B cell (primary cell): ENCODE measurements at places on chromosomes 5 and 9.

DNA sequence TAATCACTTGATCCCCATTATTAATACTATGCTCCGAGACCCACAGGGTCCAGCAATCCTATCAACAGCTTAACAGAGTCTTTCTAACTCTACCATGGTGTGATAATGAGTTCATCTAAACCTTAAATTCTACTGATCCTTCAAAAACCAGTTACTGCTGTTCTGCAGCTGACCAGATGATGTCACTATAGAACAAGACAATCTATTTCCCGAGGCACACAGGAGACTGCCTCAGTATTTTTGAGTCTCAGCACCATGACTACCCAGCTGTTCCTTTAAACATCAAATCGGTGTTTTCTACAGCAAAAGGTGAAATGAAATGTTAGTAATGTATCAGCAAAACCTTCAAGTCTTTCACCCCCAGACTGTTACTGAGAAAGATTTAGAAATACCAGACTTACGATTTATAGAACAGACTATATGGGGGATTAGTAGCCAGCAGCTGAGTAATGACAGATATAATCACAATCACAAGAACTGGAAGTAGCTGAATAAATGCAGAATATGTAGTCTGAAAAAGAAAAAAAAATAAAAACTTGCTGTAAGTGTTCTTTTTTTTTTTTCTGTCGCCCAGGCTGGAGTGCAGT is 16.9 kb downstream of the DNAJC18 start:
- DNase-seq = peak; percentile 80

- no peak for DNase-seq
Observed at GRCh38 chr9:72444435-72444834, 77.0 kb upstream of the TMC1 start.

- no peak for DNase-seq
Observed at GRCh38 chr5:90621848-90622247, 63.3 kb downstream of the ADGRV1 start.

- no peak for DNase-seq
Observed at GRCh38 chr9:138102246-138103051, 224.9 kb downstream of the CACNA1B start.

GRCh38 chr9:97365634-97366033 is 46.3 kb upstream of the TDRD7 start:
- DNase-seq = no peak

DNA sequence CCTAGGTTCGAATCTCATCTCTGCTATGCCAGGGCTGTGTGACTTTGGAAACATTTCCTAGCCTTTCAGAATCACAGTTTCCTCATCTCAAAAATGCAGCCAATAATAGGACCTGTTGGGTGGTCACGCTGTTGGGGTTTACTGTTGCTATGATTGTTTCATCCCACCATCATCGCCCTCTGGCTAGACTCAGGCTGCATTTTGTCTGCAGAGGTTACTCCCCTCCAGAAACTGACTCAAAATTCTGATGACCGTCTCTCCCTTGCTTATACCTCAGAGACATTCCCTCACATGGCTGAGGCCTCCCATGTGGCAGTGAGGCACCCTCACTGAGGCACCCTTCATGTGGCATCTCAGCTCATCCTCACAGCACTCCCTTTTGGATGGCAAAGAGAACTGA is 61.6 kb downstream of the COL27A1 start:
- no peak for DNase-seq

GRCh38 chr5:14250084-14250695 is 107.0 kb downstream of the TRIO start:
- DNase-seq = peak; percentile 35

GRCh38 chr5:127001621-127002296 is 28.6 kb downstream of the MARCHF3 start:
- no peak for DNase-seq

DNA sequence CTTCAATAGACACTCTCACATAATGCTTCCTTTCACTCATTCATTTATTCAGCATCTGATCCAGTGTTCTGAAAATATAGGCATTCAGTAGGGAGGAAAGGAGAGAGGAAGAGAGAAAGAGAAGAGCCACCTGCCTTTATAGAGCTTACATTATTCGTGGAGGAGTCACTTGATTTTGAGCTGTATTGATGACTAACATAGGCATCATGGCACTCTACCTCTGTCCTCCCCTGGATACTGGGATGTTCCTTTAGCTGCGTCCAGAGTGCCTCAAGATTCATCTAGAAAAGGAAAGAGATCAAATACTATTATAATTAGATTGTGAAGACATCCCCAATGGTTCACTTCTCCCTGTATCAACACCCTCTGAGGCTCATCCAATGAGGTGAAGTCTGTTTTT is 345.1 kb downstream of the SPATA31D1 start:
- DNase-seq = no peak

GRCh38 chr9:7782400-7783120 is 17.0 kb downstream of the DMAC1 start:
- DNase-seq = no peak

GRCh38 chr9:89038382-89039103 is 47.3 kb downstream of the S1PR3 start:
- no peak for DNase-seq

DNA sequence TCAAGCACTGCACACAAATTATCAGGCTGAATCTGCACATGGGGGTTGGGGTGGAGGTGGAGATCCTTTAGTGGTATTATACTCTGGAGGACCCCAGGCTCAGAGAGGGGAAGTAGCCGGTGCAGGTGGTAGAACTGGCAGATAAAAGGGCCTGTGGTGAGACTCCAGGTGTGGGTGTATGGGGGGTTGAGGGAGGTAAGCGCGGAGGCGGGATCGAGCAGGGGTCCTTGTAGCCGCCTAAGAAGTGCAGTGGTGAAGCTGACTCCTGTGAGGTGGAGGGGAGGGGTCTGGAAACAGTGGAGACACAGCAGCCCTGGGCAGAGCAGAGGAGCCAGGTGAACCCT is 841 bp downstream of the ACSL6 start:
- DNase-seq = peak; percentile 13

DNA sequence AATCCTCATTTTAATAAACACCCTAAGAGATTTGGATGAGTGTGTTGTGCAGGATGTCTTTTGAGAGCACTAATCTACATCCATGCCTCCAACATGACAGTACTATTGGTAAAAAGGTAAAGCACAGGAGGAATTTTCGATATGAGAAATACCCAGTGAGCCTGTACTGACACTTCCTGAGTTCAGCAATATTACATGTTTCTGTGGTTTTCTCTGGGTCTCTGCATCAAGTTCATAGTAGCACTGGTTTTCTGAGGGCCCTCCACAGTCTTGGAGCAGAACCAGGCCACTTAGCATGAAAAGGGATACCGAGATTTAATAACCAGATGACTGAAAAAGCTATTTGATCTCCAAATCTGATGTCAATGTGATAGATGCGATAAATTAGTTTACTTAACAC is 524.1 kb downstream of the TMEM38B start:
- DNase-seq = no peak

DNA sequence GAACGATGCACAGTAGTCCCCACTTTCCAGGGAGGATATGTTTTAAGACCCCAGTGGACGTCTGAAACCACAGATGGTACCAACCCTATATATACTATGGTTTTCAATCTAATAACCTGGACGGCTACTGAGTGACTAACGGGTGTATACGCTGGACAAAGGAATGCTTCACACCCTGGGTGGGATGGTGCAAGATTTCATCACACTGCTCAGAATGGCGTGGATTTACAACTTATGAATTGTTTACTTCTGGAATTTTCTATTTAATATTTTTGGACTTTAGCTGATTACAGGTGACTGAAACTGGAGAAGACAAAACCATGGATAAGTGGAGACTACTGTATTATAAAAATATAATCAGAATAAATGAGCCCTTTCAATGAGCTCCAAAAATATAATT is 147.6 kb upstream of the TRIM32 start:
- no peak for DNase-seq

GRCh38 chr5:135012033-135012588 is 21.9 kb downstream of the PITX1 start:
- DNase-seq = no peak

DNA sequence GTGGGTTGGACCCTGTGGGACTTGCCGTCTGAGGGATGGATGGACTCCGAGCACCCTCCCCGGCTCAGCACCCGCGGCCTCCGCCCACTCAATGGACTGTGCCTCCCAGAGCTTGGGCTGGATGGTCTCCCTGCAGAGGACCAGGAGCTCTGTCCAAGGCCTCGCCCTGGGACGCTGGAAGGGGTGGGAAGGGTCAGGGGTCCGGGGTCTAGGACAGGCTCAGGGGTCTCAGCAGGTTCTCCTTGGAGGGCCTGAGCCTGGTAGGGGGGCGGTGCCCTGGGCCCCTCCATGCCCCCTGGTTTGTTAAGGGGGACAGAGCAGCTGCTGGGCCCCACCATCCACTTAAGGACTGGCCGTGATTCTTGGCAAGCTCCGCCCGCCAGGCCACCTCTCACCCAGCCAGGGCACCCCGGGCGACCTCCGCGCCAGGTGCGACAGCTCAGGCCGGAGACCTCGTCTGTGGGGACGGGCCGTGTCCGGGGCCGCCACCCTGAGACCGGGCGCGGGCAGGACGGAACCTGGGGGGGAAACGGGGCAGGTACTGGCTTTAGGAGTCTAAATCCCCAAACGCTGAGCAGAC is 29.2 kb downstream of the EXOC3 start:
- no peak for DNase-seq

- DNase-seq = no peak
Observed at GRCh38 chr9:304106-304505, 89.4 kb downstream of the DOCK8 start.

DNA sequence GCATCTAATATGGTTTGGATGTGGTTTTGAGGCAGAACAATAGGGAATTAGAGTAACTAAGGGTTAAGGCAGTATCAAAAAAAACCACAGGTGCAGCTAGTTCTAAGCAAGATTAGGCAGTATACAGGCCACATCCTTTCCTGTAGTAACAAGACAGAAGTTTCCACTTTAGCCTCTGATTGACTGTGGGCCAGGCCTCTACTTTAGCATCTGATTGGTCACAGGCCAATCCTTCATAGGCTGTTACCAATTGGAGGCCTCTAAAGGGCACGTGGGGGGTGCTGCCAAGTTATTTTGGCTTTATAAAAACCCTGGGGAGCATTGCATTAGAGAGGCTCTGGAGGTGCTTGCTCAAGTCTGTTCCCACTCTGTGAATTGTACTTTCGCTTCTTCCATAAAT is 144.1 kb upstream of the ST8SIA4 start:
- no peak for DNase-seq

DNA sequence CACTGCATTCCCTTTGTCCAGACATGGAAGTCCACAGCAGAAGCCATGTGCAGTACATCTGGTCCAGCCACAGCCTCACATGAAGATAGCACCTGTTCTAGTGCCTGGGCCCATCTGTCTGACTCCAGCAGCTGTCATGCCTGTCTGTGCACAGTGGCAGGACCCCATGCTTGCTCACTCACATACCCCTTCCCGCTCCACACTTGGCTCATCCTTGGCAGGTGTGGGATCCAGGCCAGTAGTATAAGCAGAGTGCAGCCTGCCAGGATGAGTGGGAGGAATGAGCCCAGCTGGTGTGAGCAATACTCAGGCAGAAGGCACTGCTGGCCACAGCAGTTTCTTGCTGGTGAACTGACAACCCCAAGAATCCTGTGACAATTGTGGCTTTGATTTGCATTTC is 168.0 kb downstream of the PRDM9 start:
- no peak for DNase-seq

DNA sequence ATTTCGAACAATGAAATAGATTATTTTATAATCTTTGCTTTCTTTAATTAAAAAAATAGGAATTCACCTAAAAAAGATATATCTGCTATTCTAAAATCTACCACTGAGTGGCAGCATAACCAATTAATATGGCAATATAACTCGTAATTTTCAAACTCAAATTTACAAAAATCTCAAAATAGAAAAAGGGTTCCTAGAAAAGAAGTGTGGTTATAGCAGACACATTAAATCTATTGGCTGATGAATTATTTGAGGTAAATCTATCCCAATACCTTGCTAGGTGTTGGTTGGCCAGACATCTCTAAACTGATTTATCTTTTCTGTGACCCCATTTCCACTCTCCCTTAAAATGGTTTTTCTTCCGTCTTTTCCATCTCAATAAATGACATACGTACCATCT is 30.2 kb upstream of the NRG2 start:
- DNase-seq = peak; percentile 61

GRCh38 chr5:72366324-72366976 is 46.3 kb downstream of the PTCD2 start:
- peak; percentile 69 for DNase-seq

DNA sequence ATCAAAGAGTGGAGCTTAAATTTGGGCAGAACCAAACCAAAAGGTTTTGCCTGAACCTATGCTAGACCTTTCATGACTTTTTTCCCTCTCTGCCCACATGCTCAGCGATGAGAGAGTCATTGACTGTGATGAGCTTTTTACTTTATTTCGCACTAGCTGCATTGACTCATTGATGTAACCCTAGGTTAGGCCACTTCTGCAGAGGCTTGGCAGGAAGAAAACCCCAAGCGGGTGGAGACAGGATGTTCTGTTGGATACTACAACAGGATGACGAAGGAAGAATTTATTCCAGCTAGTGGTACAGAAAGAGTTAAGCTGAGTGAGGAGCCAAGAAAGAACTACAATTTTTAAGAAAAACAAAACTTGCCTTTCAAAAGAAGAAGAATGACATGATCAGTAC is 18.4 kb downstream of the AGXT2 start:
- no peak for DNase-seq

DNA sequence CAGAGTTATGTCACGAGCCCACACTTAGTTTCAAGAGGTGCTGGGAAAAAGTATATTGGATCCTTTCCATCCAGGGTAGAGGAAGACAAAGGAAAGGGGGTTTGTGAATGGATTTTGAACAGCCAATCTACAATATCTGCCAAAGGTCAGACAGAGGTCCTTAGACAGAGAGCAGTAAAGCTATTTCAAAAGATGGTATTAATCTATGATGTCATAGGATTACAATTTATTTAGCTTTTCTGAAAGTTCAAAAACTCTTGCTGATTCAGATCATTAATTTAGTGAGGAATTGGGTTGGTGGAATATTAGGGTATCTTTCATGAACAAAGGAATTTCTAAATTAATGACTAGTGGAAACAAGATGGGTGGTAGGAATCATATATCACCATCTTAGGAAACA is 126.9 kb downstream of the NTRK2 start:
- no peak for DNase-seq

DNA sequence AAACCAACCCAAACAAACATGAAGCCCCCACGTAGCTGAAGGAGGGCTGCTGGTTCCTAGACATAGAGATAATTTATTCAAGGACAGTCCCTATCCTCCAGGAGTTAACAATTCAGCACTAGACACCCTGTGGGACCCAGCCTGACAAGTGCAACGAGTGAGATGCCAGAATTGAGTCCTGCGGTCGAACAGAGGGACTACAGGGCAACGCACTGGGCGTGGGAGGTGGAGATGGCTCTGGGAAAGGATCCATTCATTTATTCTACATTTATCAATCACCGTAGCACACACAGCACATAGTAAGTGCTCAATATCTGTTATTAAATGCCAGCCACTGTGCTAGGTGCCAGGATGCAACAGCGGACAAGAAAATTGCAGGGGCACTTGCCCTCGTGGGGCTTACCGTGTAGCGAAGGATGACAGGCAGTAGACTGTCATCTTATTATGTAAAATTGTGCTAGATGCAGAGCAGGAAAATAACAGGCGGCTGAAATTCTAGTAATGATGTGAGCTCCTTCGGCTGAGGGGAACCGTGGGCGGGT is 855 bp upstream of the ARHGAP26 start:
- no peak for DNase-seq
